SK-N-SH (cell line): ENCODE measurements at places on chromosomes 3 and 15. TPM values are rescaled to one million over a fixed set of nuclear protein-coding genes. Genes with fewer than 3 reads are reported as not detected.
A peak's percentile ranks its signal among the peaks of the same experiment; 100 is the strongest.

IL5RA gene
- polyA plus RNA-seq: not detected in 2 replicates

LMAN1L gene
- 0.02 TPM in 1 of 2 replicates, not detected in the other for polyA plus RNA-seq

PLXNB1 gene
- 38.0 and 39.8 TPM in 2 replicates for polyA plus RNA-seq

DNA sequence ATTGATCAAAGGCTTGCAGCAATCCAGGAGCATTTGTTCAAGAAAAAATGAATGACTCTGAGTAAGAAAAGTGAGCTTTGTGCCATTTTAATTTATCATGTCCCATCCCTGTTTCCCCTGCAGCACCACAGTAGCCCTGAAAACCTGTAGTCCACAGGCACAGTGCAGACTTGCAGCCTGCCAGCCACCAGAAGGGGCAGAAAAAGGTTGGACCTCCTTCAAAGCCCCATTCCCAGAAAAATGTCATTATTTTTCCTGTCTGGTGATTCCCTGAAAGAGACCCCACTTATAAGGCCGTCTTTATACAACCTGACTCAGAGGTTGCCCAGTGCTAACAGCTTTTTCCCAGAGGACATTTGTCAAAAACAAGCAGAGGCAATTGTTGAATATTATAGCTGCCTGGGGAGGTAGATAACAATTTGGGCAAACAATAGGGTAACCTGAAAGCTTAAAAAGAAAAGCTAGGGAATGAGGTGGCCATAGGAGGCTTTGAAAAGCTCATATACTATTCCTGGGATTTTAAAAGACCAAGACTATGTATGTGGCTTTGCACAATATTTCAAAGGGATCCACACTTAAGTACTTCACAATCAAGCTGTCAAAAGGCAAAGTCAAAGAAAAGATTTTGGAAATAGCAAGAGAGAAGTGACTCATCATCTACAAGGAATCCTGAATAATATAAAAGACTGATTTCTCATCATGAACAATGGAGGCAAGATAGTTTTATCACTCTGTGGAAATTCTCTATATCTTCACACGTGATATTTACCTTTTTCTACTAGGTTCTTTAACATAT lies 136.8 kb upstream of the PLXNA1 start:
- DNase-seq: no peak

SLC12A8 gene
- 7.5 and 13.2 TPM in 2 replicates for polyA plus RNA-seq

DNA sequence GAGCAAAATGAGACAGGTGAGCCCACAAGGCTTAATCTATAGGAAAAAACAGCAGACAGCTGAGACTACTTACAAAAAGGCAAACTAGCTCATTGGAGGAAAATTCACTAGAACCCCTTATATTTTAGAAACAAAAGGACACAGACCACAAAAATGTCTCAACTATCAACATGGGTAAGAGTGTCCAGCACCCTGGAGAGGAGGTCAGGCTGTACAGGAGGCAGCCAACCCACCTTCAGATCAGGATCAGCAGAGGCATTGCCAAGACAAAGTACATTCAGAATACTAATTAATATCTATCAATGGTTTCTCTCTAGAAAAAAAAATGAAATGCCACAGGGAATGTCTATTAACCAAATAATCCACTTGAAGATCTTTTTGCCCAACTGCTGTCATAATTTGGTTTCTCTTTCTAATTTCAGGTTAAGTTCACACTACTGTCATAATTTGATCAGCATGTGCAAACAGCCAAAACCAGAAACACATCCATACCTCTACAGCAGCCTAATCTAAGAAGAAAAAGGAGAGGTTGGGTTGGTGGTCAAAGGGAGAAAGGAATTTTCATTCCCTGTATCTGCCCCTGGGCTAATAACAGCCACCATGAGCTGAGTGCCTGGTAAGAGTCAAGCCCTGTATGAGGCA lies 26.0 kb upstream of the THBS1 start:
- DNase-seq: no peak

DNA sequence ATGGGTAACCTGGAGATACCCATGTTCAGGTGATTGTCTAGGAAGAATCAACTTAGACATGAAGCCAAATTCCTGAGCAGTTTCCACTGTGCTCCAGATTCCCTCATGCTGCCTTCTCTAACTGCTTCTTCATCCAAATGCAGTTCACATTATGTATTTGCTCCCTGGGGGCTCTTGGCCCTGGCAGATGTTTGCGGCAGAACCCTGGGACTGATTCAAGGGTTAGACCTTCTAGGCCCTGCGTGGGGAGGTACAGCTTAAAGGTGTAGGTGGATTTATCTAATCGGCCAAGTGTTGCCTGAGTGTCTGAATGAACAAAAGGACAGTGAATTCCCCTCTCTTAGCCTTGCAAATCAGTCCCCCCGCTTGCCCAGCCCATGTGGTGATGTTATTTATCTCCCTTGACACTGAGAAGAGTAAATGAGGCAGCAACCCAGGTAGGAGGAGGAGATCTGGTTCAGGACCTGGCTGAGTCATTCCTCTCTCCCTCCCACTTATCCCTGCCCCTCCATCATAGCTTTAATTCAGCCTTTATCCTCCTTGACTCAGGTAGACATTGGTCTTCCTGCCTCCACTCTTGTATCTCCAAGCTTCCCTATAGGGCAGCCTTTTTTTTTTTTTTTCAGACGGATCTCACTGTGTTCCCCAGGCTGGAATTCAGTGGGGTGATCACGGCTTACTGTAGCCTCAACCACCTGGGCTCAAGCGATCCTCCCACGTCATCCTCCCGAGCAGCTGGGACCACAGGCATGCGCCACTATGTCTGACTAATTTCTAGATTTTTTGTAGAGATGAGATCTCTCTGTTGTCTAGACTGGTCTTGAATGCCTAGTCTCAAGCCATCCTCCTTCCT lies 54.8 kb downstream of the MAGEF1 start:
- DNase-seq: no peak

GRCh38 chr15:96333131-96334016 lies 2.9 kb downstream of the NR2F2 start:
- DNase-seq: peak; percentile 57

GRCh38 chr15:98663045-98663444 lies 14.7 kb downstream of the IGF1R start:
- no peak for DNase-seq
